Activated CD4-positive, alpha-beta T cell treated with anti-CD3 and anti-CD28 coated beads, Interleukin-2, amount 50 U/mL, for 1 hour (primary cell): ENCODE measurements at places on chromosomes 3 and 15.

GRCh38 chr15:69855258-69856000 lies 242.3 kb downstream of the TLE3 start:
- no peak for DNase-seq

- DNase-seq: no peak
Measured at GRCh38 chr3:193945143-193945542, 190.8 kb upstream of the HES1 start.

DNA sequence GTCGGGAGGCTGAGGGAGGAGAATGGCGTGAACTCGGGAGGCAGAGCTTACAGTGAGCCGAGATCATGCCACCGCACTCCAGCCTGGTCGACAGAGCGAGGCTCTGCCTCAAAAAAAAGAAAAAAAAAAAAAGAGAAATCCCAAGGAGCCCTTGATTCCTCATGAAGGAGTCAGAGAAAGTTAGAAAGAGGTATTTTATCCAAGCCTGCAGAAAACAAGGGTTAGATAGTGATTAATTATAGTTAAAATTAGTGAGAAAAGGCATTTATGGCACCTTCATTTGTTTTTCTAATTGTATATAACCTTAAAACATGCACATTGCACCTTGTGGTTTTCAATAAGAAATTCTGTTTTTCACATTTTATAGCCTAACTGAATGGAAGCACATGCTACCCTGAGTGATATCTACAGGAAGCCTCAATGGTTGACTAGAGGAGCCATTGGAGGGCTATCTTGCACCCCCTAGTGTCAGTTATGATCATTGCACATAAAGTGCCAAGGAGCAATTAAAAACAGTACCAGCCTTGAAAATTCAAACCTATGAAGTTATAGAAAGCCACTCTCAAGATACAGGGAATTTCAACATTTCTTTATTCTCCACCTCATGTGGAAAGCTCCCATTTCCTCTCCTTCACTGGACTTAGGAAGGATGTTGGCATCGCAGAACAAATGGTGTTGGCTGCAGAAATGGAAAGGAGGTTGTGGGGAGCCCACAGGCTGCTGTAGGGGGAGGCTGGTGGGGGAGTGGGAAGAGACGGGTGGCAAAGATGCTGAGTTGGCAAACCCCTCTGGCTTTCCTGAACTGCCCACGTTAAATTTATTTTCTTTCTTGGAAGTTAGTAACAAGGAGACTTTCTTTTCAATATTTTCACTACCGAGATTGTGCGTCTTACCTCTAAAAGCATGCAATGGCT lies 48.5 kb downstream of the ITGA11 start:
- peak; percentile 6 for DNase-seq

- DNase-seq: no peak
Measured at GRCh38 chr15:66956672-66957430, 108.6 kb upstream of the SMAD3 start.

- DNase-seq: no peak
Measured at GRCh38 chr3:177758126-177758525, 560.8 kb upstream of the TBL1XR1 start.

GRCh38 chr15:79434361-79434760 lies 2.2 kb downstream of the MINAR1 start:
- DNase-seq: no peak

GRCh38 chr3:46393554-46394434 lies 13.1 kb downstream of the CCR5AS start:
- no peak for DNase-seq

DNA sequence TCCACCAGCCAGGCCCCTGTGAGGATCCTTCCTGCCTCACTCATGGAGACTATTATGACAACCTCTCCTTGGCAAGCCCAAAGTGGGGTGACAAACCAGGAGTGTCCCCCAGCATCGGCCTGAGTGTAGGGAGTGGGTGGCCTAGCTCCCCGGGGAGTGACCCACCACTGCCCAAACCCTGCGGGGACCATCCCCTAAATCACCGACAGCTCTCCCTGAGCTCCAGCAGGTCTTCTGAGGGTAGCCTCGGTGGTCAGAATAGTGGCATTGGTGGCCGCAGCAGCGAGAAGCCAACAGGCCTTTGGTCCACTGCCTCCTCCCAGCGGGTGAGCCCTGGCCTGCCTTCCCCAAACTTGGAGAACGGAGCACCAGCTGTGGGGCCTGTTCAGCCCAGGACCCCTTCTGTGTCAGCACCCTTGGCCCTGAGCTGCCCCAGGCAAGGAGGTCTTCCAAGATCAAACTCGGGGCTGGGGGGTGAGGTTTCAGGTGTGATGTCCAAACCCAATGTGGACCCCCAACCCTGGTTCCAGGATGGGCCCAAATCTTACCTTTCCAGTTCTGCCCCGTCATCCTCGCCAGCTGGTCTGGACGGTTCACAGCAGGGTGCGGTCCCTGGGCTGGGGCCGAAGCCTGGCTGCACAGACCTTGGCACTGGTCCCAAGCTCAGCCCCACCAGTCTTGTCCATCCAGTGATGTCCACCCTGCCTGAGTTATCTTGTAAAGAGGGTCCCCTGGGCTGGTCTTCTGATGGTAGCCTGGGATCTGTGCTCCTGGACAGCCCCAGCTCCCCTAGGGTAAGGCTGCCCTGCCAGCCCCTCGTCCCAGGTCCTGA lies 1.0 kb downstream of the LIMD1 start:
- no peak for DNase-seq

- no peak for DNase-seq
Measured at GRCh38 chr3:63931290-63931689, 19.1 kb upstream of the SCAANT1 start.

- no peak for DNase-seq
Measured at GRCh38 chr3:52568069-52568468, 31.7 kb downstream of the UQCC5 start.

GRCh38 chr3:1087066-1087560 lies 5.7 kb upstream of the CNTN6 start:
- no peak for DNase-seq

DNA sequence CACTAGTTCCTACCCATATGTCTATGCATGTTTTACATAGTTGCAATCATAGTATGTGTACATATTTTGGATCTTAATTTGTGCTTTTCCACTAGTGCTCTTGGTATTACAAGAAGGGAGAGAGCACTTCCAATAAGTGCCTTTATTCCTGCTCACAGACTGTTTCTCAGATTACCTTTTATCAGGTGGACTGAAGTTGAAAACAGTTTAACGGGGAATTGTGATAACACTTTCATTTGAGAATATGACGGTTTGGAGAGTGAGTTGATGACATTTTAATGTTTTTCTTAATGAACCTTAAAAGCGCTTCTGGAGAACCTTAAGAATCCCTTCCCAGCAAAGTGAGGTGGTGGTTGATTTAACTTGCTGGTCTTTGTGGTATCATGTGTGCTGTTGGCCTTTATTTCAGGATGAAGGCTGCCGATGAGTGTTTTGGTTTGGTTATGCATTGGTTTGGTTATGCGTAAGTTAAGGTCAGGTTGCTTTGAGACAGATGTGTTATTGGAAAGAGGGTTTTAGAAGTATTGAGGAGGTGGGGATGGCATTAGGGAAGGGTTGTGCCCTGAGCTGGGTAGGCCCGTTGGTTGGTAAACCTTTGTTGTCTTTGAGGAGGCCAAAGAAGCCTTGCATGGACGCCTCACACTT lies 2.8 kb downstream of the EDEM1 start:
- no peak for DNase-seq

- peak; percentile 2 for DNase-seq
Measured at GRCh38 chr15:92383519-92384324, 10.0 kb upstream of the ST8SIA2 start.

DNA sequence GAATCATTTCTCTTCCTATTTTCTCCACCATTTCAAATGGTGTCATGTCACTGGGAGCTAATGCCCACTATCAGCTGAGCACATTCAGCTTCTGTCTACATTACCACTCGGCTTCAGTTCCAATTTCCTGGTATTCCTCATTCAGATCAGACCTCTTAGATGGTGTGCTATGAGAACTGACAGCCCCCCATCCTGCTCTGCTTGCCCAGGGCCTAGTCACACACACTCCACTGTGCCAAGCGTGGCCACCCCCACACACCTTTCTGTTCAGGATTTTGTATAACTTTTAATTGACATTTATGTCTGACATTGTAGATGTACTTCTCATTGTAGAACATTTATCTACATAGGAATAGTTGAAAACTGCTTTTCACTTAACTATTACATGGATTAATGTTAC lies 146.8 kb downstream of the CDIN1 start:
- no peak for DNase-seq

DNA sequence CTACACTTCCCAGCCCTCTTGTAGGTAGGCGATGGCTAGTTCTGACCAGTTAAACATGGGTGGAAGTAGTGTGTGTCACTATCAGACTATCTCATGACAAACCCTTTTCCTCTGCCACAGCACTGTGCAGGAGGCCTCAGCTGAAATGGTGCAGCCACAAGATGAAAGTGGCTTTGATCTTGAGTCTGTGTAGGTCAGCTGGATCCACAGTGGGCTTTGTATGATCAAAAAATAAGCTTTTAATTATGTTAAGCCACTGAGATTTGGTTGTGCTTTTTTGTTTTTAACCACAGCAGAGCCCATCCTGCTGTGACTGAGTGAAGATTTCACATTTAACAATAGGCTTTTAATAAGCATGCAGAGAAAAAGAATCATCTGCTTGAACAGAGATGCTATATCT lies 19.7 kb downstream of the RCN2 start:
- DNase-seq: no peak
